Dorsolateral prefrontal cortex (tissue), 122 donors: ENCODE measurements at places on chromosomes 4 and X. TPM values are rescaled to one million over a fixed set of nuclear protein-coding genes. Genes with fewer than 3 reads are reported as not detected.

GRCh38 chr4:123995936-123996335, 599.3 kb downstream of the SPRY1 start:
- no peak for DNase-seq

- no peak for DNase-seq
Observed at GRCh38 chr4:27003642-27004113, 143.0 kb downstream of the STIM2 start.

Gene CTAG2
- not detected for total RNA-seq

Gene USP17L22
- total RNA-seq, result not detected

Gene TMEM154
- total RNA-seq, result 0.89 TPM
